Hair follicular keratinocyte (primary cell): ENCODE measurements at places on chromosomes 6 and 20. TPM values are rescaled to one million over a fixed set of nuclear protein-coding genes. Genes with fewer than 3 reads are reported as not detected.

The CCDC170 gene
- under 0.01 and 1.1 TPM in 2 replicates for total RNA-seq

The OLIG3 gene
- total RNA-seq, result not detected in 2 replicates

The CFAP61 gene
- 0.08 TPM in 1 of 2 replicates, not detected in the other for total RNA-seq

The ABCC10 gene
- total RNA-seq, result 18.0 and 19.7 TPM in 2 replicates

The FAM209B gene
- not detected in 2 replicates for total RNA-seq

The PPP1R14C gene
- 38.1 and 58.3 TPM in 2 replicates for total RNA-seq

The CLDN20 gene
- total RNA-seq, result not detected in 2 replicates

The ACOT8 gene
- 41.1 and 59.1 TPM in 2 replicates for total RNA-seq

The RBBP9 gene
- 16.2 and 18.9 TPM in 2 replicates for total RNA-seq
